ENCODE measurements at places on chromosomes 1 and 21.

DNA sequence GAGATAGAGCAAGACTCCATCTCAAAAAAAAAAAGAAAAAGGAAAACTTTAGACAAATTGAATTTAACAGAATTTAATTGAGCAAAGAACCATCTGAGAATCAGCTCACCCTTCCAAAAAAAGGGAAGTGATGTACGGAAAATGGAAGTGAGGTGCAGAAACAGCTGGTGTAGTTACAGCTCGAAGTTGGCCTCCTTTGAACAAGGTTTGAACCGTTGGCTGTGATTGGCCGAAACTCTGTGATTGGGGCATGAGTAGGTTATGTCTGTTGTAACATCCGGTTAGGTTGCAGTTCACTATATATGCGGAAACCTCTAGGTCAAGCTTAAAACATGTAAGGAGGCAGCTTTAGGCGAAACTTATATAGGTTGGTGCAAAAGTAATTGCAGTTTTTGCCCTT is 97.9 kb upstream of the KIF26B start:
- DNase-seq, result no peak

DNA sequence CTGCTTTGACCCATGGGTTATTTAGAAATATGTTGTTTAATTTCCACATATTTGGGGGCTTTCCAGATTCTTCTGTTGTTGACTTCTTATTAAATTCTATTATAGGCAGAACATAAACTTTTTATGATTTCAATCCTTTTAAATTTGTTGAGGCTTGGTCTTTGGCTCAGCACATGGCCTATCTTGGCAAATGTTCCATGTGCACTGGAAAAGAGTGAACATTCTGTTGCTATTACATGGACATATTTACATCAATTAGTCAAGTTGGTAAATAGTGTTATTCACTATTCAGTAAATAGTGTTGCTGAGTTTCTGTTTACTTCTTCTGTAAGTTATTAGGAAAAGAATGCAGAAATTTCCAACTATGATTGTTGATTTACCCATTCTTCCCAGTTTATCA is 75.4 kb downstream of the ETS2 start:
- DNase-seq, result no peak

DNA sequence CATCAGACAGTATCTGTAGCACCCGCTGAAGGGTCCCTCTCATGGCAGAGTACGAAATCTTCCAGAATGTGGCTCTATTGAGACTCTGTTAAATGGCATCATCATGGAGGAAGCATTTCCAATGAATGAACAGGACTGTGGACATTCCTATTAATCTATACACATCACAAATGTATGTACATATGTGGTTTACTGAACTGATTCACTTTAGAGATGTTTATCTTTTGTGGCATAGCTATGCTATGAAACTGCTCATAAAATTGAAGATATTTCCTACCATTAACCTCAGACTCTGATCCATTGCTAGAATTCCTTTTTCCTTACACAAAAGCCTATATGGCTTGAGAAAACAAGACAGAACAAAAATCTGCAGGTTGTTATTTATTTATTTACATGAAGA is 259.6 kb upstream of the RRP15 start:
- DNase-seq, result no peak

DNA sequence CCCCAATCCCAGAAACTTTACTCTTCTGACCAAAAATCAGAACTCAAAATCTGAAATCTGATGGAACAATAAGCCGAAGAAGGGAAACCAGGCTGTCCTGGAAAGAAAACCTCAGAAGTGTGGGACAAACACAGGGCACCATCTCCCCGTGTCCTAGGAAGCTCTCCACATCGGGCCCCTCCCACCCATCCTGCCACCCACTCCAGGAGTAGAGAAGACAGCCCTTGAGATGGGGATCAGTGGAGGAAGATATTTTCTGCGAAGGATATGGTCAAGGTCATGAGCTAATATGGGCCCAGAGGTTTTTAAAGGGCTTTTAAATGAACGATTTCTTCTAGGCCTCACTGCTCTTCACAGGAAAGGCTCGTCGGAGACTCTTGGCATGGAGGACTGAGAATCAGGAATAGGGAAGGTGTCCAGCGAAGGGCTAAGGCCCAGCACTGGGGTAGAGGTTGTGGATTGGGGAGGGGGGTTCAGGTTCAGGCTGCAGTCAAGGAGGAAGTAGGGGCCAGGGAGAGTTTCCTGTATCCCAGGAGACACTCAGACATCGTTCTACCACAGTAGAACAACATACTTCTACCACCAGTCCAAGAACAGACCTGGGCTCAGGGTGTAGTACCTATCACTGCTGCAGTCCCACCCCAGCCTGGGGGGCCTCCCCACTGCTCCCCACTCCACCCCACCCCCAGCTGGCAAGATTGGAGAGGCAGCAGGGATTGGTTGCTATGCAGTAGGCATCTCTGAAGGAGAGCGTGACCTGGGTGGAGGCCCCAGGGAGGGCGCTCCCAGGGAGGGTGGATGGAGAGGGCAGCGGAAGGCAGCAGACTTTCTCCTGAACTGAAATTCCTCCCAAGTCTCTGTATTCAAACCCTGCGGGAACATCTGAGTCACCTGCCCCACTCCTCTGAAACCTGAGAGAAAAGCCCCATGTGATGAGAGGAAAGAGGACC is 1.2 kb upstream of the S100A5 start:
- DNase-seq, result no peak

- no peak for DNase-seq
These were observed 240.9 kb downstream of the KCTD3 start for GRCh38 chr1:215807911-215808436.

- no peak for DNase-seq
These were observed 559.8 kb upstream of the USP24 start for GRCh38 chr1:55775007-55775406.

GRCh38 chr1:181506563-181507353 is 23.4 kb downstream of the CACNA1E start:
- no peak for DNase-seq

DNA sequence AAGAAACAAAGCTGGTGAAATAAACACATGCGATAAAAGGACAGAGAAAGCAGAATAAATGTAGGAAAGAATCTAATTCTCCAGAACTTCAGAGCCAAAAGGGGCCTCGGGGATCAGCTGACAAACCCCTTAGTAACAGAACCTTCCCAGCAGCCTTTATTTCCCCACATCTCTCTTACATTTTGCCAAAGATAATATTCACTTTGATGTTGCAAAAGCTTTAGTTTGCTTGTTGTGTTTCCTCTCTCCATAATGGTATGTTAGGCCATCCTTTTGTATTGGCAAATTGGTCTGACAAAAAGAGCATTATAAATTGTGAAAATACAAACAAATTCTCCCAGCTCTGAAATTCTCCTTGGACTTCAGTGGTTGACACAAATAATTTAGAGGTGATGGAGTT is 54.9 kb downstream of the OPTC start:
- DNase-seq, result no peak

GRCh38 chr1:234658138-234658537 is 48.2 kb upstream of the IRF2BP2 start:
- no peak for DNase-seq

- no peak for DNase-seq
These were observed 6.3 kb downstream of the MX2 start for GRCh38 chr21:41367945-41368734.

DNA sequence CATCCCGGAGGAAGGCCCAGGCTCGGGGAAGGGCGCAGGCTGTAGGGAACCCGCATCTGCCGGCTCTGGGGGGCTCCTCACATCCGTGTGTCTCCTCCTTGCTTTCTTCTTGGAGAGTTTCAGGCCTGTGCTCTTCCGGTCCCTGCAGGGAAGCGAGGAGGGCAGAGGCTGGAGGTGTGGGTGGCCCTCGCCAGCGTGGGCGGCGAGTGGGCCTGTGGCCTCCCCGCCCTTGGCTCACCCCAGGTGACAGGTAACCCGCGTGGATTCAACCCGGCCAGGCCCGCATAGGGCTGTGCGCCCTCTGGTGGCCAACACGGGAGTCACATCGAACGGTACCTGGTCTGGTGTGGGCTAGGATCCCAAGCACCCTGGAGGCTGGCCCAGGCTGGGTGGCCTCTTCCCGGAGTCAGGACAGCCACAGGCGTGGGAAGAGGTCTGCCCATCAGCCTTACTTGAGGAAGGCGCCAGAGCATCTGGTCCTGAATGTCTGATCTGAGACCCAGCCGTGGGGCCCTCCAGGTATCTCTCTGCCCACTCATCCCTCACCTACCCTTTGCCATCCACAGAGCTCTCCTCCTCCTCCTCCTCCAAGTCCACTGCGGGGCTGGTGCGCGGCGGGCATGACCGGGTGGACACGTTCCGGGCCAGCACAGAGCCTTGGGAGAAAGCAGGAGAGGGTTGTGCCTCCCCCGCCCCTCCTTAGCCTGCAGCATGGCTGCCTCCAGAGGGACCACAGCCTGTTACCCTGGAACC is 9.6 kb upstream of the TNFRSF25 start:
- no peak for DNase-seq
